ENCODE measurements at places on chromosomes 12 and 14. TPM values are rescaled to one million over a fixed set of nuclear protein-coding genes. Genes with fewer than 3 reads are reported as not detected.
A peak's percentile ranks its signal among the peaks of the same experiment; 100 is the strongest.

GRCh38 chr12:47207340-47207717 lies 127.6 kb upstream of the AMIGO2 start:
- DNase-seq = peak; percentile 86

- DNase-seq = no peak
Observed at GRCh38 chr14:56794088-56794556, 16.2 kb downstream of the OTX2 start.

- no peak for DNase-seq
Observed at GRCh38 chr12:62643486-62643885, 176.9 kb downstream of the MON2 start.

DNA sequence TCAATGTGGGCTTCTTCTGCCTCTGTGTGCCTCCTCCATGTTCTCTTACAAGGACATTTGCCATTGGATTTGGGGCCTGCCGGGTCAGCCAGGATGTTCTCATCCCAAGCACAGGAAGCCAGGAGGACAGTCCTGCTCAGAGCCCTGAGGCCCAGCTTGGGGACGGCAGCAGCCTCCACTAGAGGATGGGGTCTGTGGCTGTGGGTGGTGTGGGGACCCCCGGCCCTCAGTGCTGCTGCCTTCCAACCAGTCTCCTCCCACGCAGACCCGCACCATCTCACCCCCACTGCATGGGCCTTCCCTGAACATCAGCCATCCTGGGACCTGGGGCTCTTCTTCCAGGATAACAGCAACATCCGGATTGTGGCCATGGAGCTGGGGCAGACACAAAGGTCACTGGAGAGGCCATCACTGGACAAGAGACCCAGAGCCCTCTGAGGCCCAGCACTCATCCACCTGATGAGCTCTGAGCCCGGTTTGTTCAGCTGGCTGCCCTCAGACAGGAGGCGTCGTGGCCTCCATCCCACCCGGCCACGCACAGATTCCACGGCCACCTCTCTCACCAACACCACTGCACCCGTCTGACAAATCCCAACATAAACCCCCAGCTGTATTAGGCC lies 56.5 kb upstream of the C14orf180 start:
- peak; percentile 55 for DNase-seq

DNA sequence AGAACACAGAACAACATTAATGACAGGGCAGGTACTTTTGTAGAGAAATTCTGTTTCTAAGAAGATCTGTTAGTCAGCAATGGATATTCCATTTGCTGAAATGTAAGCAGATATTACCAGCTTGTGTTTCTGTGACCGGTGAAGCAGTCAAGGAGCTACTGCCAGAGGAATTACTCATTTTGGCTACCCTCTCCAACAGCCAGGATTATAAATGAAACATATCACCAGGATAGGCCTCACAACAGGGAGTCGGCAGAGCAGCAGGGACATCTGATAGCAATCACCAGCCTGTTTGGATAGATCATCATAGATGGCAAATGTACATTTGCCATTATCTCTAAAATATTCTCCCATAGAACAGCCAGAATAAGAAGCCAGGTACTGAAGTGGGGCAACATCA lies 440.7 kb downstream of the KCNH5 start:
- DNase-seq = no peak

DNA sequence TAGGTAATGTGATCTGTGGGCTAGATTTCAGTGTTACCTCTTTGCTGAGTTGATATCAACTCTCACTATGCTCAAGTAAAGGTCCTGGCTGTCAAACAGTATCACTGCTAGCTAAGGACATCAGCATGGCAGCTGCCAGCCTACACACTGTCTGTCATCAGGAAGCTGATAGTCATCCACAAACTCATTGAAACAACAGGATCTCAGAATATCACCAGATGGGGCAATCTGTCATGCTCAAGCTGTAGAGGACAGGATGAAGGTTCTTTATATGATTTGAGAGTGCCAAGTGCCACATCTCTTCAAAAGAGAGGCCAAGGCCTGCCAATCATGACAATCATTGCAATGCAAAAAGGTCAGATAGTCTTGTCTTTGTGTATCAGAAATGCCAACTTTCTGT lies 811.5 kb upstream of the SEL1L start:
- no peak for DNase-seq

GRCh38 chr12:15708396-15709076 lies 80.7 kb downstream of the EPS8 start:
- DNase-seq = no peak

- DNase-seq = peak; percentile 88
Observed at GRCh38 chr12:25249931-25250738, 594 bp downstream of the KRAS start.

GRCh38 chr14:78519863-78520262 lies 349.7 kb downstream of the NRXN3 start:
- DNase-seq = no peak

PRKD1 gene
- 4.3 TPM for total RNA-seq

KRT81 gene
- total RNA-seq = not detected

NTS gene
- not detected for total RNA-seq

All from cardiac septum (tissue), 1 donor.